ENCODE measurements at places on chromosomes 2 and 18. TPM values are rescaled to one million over a fixed set of nuclear protein-coding genes. Genes with fewer than 3 reads are reported as not detected.

DNA sequence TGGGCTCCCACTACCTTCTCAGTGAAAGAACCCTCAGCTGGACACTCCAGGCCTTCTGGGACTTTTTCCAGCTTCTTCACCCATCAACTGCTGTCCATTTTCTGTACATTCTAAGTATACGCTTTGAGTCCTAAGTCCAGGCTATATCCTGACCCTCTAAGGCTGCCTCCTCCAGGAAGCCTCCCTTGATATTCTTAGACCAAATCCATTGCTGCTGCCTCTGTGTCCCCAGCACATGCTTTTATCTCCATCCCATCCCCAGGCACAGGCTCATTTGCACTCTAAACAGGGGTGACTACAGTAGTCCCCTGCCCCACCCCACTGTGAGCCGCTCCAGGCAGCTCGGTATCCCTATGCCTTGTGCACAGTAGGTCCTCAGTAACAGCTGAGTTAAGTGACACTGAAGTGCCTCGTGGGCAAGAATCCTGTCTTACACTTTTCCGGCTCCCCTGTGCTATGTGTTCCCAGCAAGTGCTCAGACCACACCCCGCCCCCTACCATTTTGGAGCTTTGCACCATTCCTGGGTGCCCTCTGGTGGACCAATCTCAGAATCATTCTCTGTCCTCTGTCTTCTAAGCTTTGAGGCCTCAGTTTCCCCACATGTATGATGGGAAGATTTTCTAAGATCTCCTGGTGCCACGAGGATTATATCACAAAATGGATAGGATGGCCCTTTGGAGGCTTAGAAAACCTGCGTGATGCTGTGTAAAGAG is 34.9 kb downstream of the EMX1 start:
- DNase-seq = no peak

- DNase-seq = no peak
Observed at GRCh38 chr2:234631646-234632514, 135.0 kb upstream of the ARL4C start.

DNA sequence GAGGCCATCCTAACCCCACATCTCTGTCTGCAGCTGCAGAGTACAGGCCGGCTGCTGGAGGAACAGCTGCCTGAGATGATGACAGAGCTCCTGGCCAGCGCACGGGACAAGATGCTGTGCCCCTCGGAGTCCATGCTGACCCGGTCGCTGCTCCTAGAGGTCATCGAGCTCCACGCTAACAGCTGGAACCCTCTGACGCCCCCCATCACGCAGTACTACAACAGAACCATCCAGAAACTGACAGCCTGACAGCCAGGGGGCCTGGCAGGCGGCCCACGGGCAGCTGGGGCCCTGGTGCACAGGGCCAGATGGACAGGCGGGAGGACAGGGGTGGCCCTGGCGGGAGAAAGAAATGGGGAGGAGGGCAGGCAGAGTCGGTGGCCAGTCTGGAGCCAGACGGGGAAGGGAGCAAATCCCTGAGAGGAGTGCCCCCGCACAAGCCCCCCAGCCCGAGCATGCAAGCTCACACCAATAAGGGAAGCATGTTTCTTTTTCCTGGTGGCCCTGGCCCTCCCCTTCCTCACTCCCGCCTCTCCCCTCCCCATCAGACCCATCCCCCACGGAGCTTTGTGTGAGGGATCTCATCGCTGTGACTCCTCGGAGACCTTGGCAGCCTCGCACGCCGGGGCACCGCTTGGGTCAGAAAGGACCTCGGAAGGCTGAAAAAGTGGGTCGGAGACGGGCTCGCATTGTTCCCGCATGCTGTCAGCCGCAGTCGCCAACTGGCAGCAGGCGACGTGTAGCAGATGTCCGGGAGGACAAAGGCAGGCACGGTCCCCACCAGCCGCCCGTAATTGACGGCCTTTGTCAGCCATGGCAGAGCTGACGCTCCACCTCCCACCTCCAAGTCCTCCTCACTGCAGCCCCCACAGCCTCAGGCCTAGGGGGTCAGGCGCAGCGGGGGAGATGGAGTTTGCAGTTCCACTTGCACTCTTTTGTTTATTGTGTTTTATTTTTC is 91.2 kb downstream of the SMAD7 start:
- no peak for DNase-seq

GRCh38 chr2:119741001-119741400 is 18.7 kb upstream of the PTPN4 start:
- DNase-seq = no peak

GRCh38 chr2:203413796-203414195 is 85.6 kb downstream of the ABI2 start:
- no peak for DNase-seq

GRCh38 chr2:127398239-127398590 is 10.4 kb upstream of the MAP3K2 start:
- DNase-seq = no peak

- DNase-seq = no peak
Observed at GRCh38 chr2:75475976-75476375, 84.8 kb downstream of the EVA1A start.

- no peak for DNase-seq
Observed at GRCh38 chr2:46643951-46644350, 164.6 kb downstream of the TMEM247 start.

DNA sequence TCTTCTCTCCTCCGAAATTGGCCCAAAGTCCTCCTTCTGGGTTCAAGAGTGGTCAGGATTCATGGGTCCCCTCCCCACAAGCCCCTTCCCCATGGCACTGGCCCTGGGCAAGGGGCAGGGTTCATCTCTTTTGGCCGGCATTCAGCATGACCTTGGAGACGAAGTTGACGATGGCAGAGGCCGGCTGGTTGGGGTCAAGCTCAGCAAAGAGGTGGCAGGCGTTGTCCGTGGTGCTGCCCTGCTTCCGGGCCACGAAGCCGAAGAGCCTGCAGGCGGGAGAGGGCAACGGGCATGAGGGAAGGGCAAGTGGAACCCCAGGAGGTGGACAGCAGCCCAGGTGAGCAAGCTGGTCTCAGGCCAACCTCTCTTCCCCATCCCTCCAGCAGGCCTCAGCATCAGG is 198.5 kb downstream of the TNS1 start:
- DNase-seq = no peak

- DNase-seq = no peak
Observed at GRCh38 chr2:147026664-147027295, 818.0 kb upstream of the ACVR2A start.

- no peak for DNase-seq
Observed at GRCh38 chr2:135945526-135945925, 39.9 kb downstream of the DARS1 start.

DNA sequence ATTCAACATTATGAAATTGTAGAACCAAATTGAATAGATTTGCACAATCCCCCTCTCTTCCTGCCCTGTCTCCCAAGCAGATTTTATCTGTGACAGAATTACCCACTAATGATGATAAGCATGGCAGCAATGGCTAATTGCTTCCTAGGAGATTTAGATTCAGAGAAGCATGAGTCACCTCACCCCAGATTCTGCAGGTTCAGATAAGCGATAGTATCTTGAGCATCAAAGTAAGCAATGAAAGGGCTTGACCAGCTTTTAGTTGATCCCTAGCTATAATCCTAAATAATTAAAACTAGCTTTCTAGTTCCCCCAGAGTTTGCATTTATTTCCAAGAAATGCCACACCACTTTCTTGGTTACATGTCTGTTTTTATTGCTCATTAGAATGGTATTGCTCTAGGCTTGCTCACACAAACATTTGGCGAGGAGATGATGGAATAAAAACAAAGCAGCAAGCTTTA is 204.3 kb downstream of the GULP1 start:
- DNase-seq = no peak

GRCh38 chr2:203534621-203535077 is 452 bp downstream of the RAPH1 start:
- DNase-seq = peak; percentile 36

Gene ZNF521
- polyA plus RNA-seq = 0.75 TPM

Gene PSMA8
- polyA plus RNA-seq = not detected

Gene NEDD4L
- 15.1 TPM for polyA plus RNA-seq

Gene ZNF396
- 0.86 TPM for polyA plus RNA-seq

Gene FAM161A
- 1.2 TPM for polyA plus RNA-seq

Gene TAF4B
- polyA plus RNA-seq = 0.18 TPM

Gene TUBB8B
- not detected for polyA plus RNA-seq

Gene CASP8
- 4.5 TPM for polyA plus RNA-seq

Gene ABCB11
- 33.1 TPM for polyA plus RNA-seq
